NCI-H1417 (cell line): ENCODE measurements at places on chromosomes 11 and 22.

GRCh38 chr11:131712897-131713296, 342.5 kb downstream of the NTM start:
- no peak for DNase-seq

- DNase-seq, result no peak
Measured at GRCh38 chr11:106275151-106275550, 197.7 kb downstream of the AASDHPPT start.

- DNase-seq, result no peak
Measured at GRCh38 chr22:37180531-37181231, 7.4 kb downstream of the C1QTNF6 start.

GRCh38 chr11:38543986-38544385, 1946.0 kb upstream of the RAG2 start:
- DNase-seq, result no peak

DNA sequence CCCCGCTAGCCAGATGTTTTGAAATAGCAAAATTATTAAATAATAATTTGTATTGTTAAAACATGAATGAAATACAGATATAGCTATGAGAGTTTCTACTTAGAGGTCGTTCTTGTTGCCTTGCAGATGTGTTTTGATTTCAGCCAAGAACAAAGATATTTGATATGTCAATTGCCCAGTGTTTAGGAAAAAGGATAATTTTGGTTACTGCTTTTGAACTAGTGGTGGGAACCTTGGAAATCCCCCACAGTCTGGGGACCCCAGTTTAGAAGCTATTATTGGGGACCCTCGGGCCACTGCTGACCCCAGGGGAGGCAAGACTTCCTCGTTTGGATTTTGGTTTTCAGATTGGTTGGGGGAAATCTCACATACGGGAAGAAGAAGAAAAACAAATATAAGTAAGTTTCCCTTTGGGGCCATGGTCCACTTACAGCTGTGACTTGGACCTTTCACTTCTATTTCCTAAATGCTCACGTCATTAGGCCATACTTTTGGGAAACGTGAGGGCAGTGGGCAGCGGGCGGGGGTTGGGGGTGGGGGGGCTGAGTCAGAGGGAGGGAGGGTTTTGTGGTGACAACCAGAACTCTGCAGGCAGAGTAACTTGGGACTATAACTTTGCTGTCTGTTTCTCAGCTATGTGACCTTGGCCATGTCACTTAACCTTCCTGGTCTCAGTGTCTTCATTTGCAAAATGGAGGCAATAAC, 37.0 kb downstream of the LDLRAD3 start:
- DNase-seq, result no peak

GRCh38 chr22:17969701-17970113, 54.7 kb downstream of the MICAL3 start:
- no peak for DNase-seq

DNA sequence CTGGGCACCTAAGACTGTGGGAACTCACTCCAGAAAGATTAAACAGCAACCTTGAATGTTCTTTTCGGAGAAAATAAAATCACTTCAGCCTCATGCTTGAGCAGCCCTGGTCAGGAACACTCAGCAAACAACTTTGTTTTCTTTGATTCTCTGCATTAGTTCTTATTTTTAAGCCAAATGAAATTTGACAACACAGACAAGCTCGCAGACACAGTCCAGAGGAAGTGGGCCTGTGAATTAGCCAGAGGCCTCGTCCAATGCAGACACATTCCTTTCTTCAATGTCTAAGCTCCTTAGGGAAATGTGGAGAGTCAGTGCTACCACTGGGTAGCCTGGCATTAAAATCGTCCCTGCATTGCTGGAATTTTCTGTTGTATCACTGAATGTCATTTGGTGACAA, 62.9 kb upstream of the CSNK2A3 start:
- DNase-seq, result no peak

DNA sequence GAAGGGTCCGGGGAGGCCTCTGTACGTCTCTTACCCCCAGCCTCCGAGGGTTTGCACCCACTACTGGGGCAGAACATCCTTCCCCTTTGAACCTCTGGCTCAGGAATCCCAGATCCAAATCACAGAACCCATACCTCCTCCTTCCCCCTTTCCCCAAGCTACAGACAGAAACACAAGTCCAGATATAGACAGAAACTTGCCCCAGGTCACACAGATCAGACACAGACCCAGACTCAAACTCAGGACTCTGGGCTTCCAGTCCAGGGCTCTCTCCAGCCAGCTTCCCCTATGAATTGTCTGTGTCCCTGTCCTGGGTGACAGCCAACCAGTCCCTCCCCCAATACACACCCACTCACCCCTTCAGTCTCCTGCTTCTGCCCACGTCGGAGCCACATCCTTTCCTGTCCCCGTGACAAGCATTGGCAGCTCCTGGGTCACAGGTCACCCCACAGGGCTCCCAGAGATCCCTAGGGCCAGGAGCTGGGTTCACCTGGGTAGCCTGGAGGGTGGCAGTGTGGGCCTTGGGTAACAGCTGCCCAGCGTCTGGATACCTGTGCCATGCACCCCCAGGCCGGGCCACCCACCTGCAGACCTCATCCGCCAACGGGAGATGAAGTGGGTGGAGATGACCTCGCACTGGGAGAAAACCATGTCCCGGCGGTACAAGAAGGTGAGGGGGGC, 772 bp downstream of the TBC1D10C start:
- no peak for DNase-seq

- DNase-seq, result no peak
Measured at GRCh38 chr11:7575841-7576725, 62.3 kb downstream of the PPFIBP2 start.

DNA sequence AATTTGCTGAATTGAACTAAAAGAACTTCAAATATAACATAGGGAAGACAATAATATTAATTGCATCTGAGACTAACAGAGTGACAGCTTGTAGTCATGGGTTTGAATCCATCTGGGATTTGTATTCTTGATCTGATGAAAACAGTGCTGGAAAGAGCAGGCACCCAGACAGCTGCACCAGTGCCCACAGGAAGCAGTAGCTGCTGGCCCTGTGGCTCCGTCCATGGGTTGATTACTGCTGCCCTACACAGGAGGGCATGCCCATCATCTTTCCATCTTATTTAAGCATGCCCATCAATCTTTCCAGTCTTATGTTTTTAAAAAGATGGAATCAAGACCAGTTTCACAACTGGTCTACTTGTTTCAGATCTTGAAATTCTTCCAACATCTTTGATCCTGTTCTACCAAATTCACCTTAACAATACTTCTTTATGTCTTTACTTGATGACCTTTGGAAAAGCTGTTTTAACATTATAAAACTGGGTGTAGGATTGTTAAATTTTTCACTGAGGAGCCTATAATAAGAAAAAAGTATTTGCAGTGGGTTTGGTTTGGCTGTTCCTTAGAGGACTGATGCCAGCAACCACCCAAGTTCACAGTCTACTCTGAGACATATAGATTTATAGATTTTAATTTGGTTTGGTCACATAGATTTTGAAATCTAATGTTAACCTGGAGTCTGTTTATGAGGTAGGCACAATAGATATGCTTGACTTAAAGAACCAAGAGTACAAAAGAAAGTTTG, 761 bp upstream of the NXPE4 start:
- DNase-seq, result no peak

DNA sequence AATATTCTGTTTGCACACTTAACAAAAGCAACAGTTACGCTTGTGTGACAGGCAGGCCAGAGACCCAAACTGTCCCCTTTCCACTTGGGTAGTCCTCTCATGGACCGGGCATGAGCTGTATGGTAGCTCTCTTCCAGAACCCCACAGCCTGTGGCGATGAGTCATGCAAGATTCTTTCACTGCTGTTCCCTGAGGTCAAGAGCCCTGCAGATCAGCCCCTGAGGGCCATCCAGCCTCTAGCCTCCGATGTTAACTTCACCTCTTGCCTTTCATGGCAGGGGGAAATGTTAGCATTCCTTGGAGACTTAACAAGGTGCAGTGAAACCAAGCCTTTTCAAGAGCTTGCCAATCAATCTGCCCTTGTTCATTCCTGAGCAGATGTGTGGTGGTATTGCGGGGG, 63.2 kb upstream of the DEUP1 start:
- DNase-seq, result no peak

- peak; percentile 95 for DNase-seq
Measured at GRCh38 chr22:23237201-23237798, 57.0 kb downstream of the BCR start.

DNA sequence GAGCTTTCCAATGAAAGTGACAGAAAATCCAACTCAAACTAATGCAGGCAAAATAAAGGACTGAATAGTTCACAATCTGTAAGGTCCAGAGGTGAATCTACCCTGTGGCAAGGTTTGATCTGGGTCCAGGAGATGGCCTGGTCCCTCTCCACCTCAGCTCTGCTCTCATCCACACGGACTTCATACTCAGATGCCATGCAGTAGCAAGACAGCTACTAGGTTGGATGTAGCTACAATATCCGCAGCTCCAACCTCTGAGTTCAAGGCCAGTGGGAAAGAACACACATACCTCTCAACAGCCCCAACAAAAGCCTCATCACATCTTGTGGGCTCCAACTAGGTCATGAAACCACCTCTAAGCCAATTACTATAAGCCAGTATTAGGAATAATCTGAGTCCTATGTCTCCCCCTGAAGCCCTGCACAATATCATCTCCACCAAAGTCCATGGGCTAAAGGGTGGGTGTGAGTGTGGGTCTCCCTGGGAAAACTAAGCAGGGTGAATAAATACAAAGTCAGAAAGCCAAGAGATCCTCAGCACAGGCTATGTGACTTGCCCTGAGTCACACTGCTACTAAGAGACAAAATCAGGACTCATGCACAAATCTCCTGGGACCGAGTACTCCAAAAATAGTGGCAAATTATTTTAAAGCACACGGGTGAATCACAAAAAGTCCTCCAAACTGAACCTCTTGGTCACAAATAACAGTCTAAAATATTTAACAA, 78.8 kb downstream of the LARGE1 start:
- no peak for DNase-seq

- no peak for DNase-seq
Measured at GRCh38 chr11:78583889-78584288, 9.2 kb upstream of the NARS2 start.

DNA sequence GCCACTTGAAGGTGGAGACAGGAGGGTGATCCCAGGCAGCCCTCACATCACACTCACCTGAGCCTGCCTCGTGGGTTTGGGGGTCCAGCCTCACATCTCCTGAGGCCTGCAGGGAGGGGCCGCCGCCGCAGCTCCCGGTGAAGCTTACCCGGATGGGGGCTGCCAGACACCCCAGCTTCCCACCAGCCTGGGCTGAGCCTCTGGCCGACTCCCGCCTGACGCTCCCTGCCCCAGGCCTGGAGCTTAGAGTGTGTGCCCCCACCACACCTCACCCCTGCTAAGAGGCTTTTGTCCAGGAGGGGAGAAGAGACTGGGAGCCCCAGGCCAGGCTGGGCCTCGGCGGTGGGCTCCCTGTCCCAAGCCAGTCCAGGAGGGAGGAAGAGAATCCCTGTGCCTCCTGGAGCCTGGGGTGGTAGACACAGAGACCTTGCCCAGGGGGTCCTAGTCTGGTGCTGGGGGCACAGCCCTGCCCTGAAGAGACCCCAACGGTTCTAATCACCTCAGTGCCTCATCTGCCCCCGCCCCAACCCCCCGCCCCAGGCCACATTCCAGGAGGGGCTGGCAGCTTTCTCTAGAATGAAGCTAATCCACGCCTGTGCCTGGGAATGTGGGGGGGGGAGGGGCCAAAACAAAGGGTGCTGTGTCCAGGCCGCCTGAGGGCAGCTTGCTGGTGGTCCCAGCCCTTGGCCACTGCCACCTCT, at the start of gene SLC16A8:
Gene SLC16A8, minus strand, starts transcription at position 254 of the 701 bp plus-strand sequence. CDS start 1,311 bp downstream, outside the sequence.
- no peak for DNase-seq

DNA sequence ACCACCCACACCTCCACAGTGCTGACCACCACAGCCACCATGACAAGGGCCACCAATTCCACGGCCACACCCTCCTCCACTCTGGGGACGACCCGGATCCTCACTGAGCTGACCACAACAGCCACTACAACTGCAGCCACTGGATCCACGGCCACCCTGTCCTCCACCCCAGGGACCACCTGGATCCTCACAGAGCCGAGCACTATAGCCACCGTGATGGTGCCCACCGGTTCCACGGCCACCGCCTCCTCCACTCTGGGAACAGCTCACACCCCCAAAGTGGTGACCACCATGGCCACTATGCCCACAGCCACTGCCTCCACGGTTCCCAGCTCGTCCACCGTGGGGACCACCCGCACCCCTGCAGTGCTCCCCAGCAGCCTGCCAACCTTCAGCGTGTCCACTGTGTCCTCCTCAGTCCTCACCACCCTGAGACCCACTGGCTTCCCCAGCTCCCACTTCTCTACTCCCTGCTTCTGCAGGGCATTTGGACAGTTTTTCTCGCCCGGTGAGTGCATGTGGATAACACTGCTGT, 28.4 kb downstream of the MUC5B start:
- DNase-seq, result no peak

DNA sequence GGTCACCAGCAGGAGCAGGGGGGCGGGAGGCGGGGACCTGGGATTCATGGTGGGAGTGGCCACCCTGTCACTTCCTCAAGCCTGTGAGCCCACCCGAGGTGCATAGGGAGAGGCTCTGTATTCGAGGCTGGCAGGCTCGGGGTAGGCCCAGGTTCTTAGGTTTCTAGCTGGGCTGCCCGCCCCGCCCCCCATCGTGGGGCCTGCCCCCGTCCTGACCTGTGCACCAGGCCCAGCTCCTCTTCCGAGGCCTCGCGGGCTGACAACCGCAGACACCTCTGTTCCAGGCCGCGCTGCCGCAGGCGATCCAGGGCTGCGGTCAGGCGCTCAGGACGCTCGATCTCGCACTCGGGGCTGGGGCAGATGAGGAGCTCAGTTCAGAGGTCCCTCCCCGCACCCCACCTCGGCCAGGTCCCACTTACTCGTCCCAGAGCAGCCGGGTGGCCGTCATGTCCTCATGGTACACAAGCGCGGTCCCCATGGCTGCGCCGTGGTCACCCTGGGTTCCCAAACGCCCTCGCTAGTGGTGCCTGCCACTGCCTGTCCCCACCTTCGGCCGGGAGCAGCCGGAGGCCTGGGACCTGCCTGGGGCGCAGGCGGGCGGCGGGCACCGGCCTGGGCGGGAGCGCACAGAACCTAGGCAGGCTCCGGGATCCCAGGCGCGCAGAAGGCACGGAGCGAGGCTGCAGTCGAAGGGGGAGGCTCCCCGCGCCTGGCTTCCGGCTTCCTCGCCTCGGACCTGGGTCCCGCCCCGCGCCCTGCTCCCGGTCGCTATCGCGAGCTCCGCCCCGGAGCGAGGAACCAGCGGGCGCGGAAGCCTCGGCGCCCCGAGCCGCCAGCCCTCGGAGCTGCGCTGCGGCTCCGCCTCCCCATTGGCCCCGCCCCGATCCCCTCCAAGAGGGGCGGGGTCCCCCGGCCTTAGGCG, at the start of gene HDAC10:
Gene HDAC10, minus strand, starts transcription at position 711 of the 922 bp plus-strand sequence. Its CDS starts 233 bp downstream, at position 478.
- DNase-seq, result peak; percentile 69

GRCh38 chr11:76444065-76444383, 794 bp upstream of the EMSY start:
- no peak for DNase-seq

DNA sequence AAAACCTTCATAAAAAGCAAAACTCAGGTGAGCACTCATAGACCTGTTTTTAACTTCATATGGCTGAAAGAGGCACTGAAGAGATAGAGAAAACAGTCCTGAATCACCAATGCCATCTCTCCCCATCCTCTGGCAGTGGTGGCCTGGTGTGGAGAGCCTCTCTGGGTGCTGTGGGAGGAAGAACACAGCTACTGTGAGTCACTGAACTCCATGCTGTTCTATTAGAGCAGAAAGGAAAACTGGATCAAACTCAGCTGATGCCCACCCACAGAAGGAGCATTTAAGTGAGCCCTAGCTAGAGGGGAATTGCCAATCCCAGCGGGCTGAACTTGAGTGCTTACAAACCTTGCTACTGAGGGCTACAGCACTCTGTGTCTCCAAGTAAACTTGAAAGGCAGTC, 115.3 kb upstream of the SESN3 start:
- no peak for DNase-seq
